ENCODE measurements at places on chromosomes 7 and 10. TPM values are rescaled to one million over a fixed set of nuclear protein-coding genes. Genes with fewer than 3 reads are reported as not detected.

- no peak for DNase-seq
These were observed 346.9 kb downstream of the RNLS start for GRCh38 chr10:88236121-88236743.

- DNase-seq, result no peak
These were observed 170.2 kb downstream of the ADARB2 start for GRCh38 chr10:1567152-1567551.

MEIG1 gene
- not detected for total RNA-seq

DNA sequence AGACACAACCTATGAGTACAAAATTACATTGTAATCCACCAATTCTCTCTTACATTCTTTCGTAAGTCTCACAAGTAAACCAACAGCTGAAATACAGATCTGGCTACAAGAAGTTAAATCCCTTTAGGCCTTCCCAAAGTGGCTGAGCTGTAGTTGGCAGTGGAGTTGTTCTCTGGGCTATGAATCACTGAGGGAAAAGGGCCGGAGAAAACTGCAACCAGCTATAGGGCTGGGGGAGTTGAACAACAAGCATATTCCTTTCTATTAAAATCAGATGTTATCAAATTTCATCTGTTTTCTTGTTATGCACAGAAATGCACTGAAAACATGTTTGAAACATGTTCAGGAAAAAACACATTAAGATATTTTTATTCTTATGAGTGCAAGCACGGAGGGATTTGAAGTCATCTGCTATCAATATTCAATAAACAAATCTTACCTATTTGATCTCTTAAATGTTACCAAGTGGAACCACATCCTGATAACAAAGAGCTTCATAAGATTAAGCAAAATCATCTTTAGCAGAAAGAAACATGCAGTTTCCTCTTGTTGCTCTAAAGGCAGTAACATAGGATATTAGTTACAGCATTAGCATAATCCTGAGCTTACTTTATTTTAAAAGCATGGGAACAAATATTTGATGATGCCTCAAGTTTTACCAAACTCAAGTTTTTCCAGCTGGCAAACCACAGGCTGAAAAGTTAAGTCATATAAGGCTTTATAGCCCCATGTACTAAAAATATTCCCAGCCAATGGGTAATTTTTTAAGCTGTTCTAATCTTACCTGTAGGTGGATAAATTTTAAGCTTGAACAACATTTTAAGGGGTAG, 212.7 kb downstream of the TAX1BP1 start:
- DNase-seq, result no peak

DGKI gene
- total RNA-seq, result 1.0 TPM

DNA sequence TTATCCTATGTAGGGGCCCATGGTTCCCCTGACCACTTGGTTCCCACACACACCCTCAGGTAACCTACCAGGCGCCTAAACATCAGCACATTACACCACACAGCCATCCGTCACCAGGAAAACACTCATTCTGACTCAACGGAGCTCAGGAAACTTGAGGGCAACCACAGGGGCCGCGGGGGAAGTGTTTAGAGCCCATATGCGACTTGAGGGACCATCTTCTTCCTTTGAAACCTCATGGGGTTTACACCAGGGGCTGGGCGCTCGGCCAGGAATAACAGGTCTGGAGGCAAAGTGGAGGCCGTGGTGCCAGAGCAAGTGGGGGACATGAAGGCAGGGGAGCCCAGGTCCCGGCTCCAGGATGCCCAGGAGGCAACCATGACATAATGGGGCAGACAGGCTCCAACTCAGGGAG, 1.5 kb downstream of the STX1A start:
- DNase-seq, result no peak

TFEC gene
- 1.6 TPM for total RNA-seq

- DNase-seq, result no peak
These were observed at the start of gene CLDN3 for GRCh38 chr7:73770002-73770859. Gene CLDN3 (minus strand): TSS chr7:73770270. CDS start chr7:73770049, 221 bp downstream.

GRCh38 chr10:29687421-29688164, 52.8 kb upstream of the SVIL start:
- no peak for DNase-seq

GRCh38 chr10:24378126-24378920, 169.4 kb downstream of the KIAA1217 start:
- DNase-seq, result no peak

GRCh38 chr7:152850420-152850819, 90.9 kb downstream of the ACTR3B start:
- no peak for DNase-seq

SLIT1 gene
- total RNA-seq, result not detected

- no peak for DNase-seq
These were observed 939.9 kb upstream of the GHITM start for GRCh38 chr10:83199374-83199773.

DNA sequence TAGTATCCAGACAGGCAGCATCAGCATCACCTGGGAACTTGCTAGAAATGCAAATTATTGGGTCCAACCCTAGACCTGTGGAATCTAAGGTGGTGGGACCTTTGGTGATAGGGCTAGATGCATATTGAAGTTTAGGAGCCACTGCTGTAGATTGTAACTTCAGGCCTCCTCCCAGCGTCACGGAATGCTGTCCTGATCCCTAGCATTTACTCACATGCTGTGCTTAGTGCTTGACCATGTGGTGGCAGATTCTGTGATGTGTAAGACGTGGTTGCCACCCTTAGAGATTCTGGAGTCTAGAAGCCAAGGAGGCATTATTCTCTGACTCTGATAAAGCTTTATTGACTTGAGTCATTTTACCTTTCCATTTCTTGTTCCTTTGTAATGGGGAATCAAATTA, 13.5 kb downstream of the AHR start:
- DNase-seq, result no peak

- DNase-seq, result no peak
These were observed 3.0 kb downstream of the PGAM2 start for GRCh38 chr7:44062180-44062902.

DNA sequence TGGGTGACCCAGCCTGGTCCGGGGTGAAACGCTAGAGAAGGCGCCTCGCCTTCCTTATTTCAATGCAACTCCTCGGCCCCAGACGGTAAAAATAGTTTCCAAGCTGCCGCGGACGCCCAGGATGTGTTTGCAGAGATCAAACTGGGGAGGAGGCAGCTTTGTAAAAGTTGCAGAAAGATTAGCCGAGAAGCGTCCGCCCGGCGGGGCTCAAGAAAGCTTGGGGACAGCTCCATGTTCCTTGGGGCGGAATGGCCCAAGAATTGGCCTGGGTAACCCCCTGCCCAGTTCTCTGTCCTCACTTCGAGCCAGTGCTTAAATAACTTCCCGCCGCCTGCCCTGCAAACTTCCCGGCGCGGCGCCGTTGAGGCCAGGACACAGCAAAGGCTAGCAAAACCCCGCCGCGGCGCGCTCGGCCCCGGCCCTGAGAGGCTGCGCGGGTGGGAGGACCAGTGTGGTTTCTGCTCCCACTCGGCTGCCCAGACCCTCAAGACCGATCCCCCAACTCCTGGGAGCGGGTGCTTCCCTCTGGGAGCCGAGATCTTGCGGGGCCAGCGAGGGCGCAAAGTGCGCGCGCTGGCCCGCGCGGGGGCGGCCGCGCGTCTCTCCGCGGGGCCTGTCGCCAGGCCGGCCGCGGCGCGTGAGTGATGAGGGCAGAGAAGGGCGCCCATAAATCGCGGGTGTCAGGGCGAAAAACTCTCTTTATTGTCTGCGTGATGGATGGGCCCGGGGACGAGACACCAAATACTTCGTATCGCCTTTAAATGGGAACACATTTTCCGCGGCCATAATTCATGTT, 6.3 kb upstream of the ZNF503 start:
- no peak for DNase-seq

DNA sequence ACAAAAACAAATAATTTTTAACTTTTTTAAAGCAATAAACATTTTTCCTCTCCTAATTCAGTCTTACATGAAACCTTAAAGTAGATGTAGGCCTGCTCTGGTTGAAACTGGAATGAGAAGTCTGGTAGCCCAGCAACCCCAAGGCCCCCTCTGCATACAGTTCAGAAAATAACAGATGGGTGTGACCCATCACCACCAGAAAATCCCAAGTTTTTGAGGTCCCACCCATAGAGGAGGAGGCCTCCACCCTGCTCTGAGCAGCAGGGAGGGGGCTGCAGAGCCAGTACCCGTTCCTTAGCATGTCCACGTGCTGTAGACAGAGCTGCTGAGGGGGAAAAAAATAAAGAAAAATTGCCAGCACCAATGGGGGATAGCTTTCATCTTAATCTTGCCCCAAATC, 122.7 kb downstream of the WNT2 start:
- DNase-seq, result no peak

DNA sequence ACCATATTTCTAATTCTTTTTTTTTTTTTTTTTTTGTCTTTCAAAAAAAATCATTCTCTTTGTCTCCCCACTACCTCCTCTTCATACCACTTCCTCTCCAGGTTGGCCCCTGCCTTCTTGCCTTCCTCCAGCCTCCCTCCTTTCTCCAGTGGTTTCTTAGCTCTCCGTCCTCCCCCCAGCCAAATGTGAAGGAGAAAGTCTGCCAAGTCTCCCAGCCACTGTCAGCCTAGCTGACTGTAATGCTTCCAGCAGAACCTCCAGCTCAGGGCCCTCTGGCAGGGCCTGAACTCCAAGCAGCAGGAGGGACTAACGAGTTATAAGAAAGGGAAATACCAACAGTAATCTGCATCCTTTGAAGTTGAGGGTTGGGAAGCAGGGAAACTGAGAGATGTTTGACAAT, 35.5 kb upstream of the BICC1 start:
- no peak for DNase-seq

Data from esophagus squamous epithelium (tissue), 5 donors.